ENCODE measurements at places on chromosomes 11 and 22.
A peak's percentile ranks its signal among the peaks of the same experiment; 100 is the strongest.

- DNase-seq, result no peak
Observed at GRCh38 chr11:81197396-81197795, 1536.3 kb downstream of the FAM181B start.

- DNase-seq, result no peak
Observed at GRCh38 chr11:121456151-121456550, 3.4 kb upstream of the SORL1-AS1 start.

- DNase-seq, result no peak
Observed at GRCh38 chr11:121914508-121915059, 201.4 kb downstream of the BLID start.

DNA sequence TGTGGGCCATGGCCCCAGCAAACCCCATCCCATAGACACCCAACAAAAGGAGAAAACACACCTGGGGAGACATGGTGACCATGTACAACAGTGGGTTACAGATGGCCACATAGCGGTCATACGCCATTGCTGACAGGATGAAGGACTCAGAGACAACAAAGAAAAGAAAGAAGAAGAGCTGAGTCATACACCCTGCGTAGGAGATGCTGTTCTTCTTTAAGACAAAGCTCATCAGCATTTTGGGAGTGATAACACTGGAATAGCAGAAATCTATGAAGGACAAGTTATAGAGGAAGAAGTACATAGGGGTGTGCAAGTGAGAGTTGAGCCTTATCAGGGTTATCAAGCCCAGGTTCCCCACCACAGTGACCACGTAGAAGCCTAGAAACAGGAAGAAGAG, 4.9 kb downstream of the OR8B8 start:
- DNase-seq, result no peak

- peak; percentile 27 for DNase-seq
Observed at GRCh38 chr11:99015634-99016454, 4.9 kb upstream of the CNTN5 start.
